ENCODE measurements at places on chromosomes 5 and 9.

GRCh38 chr9:97773091-97773490, 76.0 kb upstream of the XPA start:
- DNase-seq, result no peak

GRCh38 chr5:158754018-158754514, 345.6 kb downstream of the EBF1 start:
- no peak for DNase-seq

DNA sequence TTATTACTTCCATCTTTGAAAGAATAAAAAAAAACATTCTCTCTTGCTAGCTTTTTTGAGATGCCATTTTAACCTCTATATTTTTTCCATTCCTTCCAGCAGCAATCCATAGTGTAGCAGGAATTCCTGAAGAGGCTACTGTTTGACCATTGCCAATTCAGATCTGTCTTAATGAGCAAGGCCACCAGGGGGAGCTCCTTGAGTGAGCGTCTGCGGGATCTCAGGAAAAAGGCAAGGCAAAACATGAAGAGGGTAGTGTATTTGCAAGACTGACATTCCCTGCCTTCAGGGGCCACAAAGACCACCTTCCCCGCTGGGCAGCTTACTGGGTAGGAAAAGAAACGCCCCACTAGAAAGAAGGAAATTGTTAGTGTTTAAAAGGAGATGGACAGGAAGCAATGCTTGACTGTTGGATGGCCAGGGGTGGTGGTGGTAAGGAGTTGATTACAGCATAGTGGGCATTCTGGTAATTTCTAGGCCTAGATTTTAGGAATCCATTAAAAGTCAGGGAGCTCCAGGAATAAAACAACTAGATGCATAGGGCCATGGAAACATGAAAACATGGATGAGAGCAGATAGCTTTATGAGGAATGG, 206.6 kb upstream of the HAPLN1 start:
- DNase-seq, result no peak

- no peak for DNase-seq
Measured at GRCh38 chr9:112042769-112043168, 132.3 kb downstream of the SUSD1 start.

- DNase-seq, result no peak
Measured at GRCh38 chr9:18473652-18474279, at the start of gene ADAMTSL1. ADAMTSL1 (plus strand) TSS chr9:18474153; CDS start chr9:18474233, 80 bp downstream.

DNA sequence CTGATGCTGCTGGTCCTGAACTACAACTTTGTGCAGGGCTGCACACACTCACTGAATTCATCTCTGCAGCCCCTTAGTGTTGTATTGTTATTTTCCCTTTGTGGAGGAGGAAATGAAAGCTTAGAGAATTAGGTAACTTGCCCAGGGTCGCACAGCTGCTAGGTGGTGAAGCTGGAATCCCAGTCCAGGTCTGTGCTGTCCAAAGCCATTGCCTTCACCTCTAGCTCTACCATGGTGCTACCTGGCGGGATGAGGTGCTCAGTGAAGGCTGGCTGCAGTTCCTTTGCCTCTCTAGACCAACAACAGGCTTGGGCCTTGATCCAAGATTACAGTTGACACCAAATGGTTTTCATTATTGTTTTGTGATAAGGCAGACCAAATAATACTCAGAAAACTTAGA, 177.8 kb upstream of the PITX1 start:
- no peak for DNase-seq

GRCh38 chr5:90843443-90843842, 284.8 kb downstream of the ADGRV1 start:
- no peak for DNase-seq

DNA sequence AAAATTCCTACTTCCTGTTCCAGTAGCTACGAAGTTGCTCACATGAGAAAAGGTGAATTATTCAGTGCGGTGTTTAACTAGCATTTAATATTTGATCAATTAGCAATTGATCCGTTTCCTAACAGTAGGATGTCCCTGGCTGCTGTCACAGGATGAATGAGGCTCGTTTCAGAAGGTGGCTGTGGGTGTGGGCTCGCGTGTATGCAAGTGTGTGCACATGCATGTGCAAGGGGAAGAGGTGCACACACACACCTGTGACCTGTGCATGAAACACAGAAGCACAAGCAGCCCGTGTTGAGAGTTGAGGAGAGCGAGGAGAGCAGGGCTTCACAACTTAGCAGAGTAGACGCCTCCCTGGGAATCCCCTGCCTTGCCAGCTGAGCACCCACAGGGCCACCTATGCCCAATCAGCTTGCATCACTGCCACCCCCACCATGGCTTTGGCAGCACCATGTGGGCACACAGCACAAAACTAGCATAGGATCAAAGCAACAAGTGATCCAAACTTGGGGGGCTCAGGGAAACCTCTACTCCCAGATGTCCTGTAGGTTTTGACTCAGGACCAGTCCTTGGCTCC, 107.2 kb downstream of the C5orf15 start:
- DNase-seq, result no peak

DNA sequence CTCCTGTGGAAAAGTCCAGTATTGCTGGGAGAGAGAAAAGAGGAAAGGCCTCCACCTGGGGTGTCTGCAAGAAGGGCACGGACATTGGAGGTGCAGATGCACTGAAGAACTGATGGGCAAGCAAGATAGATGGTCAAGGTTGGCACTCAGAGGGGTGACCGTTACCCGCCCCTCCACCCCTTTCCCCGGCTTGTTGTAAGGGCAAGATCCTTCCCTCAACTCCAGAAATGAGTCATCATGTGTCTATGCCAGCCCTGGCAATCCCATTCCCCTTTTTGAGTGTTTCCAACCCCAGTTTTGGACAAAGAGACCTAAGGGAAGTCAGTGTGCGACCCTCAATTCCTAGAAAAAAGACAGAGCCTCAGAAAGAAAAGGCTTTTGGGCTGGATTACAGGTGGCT, 34.9 kb upstream of the ATP6V1G1 start:
- no peak for DNase-seq

GRCh38 chr9:130283539-130284248, 18.1 kb downstream of the HMCN2 start:
- DNase-seq, result no peak

- DNase-seq, result no peak
Measured at GRCh38 chr5:89573345-89573744, 690.4 kb upstream of the MEF2C start.

DNA sequence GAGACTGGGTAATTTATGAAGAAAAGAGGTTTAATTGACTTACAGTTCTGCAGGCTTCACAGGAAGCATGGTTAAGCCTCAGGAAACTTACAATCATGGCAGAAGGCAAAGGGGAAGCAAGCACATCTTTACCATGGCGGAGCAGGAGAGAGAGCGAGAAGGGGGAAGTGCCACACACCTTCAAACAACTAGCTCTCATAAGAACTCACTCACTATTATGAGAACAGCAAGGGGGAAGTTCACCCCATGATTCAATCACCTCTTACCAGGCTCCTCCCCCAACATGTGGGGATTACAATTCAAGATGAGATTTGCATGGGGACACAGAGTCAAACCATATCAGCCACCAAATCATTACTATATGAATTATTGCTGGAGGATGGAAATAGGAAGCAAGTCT, 30.3 kb upstream of the STX17 start:
- DNase-seq, result no peak

DNA sequence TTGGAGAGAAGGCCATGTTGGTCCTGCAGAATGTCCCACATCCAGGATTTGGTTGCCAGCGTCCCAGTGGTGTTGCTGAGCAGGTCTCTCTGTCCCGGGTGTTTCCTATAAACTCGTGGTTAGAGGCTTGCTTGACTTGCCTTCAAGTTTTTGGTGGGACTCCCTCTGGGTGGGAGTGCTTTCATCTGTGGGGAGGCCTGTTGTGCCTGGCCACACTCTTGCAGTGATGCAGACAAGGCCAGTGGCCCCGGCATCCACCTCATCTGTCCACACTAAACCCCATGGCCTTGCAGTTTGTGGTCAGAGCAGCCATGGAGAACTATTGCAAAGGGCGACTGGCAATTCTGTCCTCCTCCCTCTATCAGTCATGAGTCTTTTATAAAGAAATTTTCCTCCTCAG, 71.8 kb downstream of the PHF2 start:
- DNase-seq, result no peak

GRCh38 chr9:6449086-6449485, 36.1 kb downstream of the UHRF2 start:
- no peak for DNase-seq

- no peak for DNase-seq
Measured at GRCh38 chr5:68369457-68370125, 154.0 kb downstream of the PIK3R1 start.

- DNase-seq, result no peak
Measured at GRCh38 chr9:29730163-29730562, 2156.9 kb upstream of the C9orf72 start.

GRCh38 chr5:15499528-15500324, at the start of gene FBXL7:
FBXL7 (plus strand) TSS chr5:15500180.
- no peak for DNase-seq

DNA sequence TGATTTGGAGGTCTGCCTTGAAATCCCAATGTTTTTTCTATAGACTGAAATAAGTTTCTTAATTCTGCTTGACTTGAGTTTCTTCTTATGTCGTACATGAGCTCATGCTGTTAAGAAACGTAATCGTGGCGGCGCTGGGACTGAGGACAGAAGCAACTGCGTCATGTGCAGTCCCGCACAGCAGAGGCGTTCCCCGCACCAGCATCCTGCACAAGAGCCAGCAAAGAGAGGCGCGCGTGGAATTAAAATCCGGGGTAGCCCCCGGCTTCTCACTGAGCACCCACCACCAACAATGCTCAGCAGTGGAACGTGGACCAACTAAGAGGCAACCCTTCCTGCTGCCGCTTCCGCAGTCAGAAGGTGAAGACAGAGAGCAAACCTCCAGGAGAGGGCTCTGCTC, 496.2 kb upstream of the ADAMTS16 start:
- DNase-seq, result no peak

DNA sequence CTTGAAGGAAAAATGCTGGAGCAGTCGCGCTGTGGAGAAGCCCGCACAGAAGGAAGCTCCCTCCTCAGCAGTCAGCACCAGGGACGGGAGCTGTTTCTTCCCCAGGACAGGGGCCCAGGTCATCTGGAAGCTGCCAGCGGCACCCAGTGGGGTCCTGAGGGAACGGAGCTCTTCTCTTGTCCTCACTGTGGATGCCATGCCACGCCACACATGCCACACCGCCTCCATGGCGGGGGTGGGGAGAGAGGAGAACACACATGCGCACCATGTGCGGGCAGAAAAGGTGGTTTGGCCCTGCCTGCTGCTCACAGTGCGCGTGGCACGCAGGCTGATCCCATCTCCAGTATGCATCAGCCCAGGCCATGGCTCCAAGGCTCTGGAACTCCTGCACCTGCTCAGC, 41.7 kb upstream of the ZNF354B start:
- DNase-seq, result no peak

DNA sequence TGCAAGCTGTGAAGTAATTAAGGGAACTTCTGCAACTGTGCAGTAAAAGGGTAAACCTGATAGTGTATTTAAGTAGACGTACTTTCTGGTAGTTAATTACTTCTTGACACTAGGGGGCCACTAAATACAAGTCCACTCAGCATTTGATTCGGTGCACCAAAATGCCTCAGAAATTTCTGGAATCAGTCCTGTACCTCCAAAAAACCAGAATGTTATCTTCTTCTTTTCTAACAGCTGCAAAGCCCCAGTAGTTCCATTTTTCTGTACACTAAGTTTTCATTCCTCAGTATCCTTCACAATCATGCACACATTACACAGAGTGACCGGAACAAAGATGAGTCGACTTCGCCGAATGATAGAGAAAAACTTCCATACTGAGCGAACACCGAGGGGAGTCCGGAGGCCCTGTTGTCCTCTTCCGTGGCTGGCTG, 484 bp downstream of the GFM2 start:
- peak; percentile 20 for DNase-seq

GRCh38 chr5:139763280-139763929, 32.2 kb upstream of the PSD2 start:
- DNase-seq, result no peak

- peak; percentile 54 for DNase-seq
Measured at GRCh38 chr5:123790226-123790625, 278.2 kb downstream of the CSNK1G3 start.

- no peak for DNase-seq
Measured at GRCh38 chr5:129125819-129126218, 31.3 kb downstream of the ISOC1 start.

GRCh38 chr5:163497315-163497714, 8.1 kb upstream of the MAT2B start:
- DNase-seq, result no peak

- DNase-seq, result no peak
Measured at GRCh38 chr9:69324549-69325401, at the start of gene ENTREP1. ENTREP1 (plus strand) TSS chr9:69325215; CDS start chr9:69325310, 95 bp downstream.

All from CMK (cell line).